Stimulated activated CD4-positive, alpha-beta T cell treated with anti-CD3 and anti-CD28 coated beads, Interleukin-12 subunit alpha, Interleukin-12 subunit beta, amount 100 ng/mL, for 24 hours (primary cell): ENCODE measurements at places on chromosomes 13 and 19.

DNA sequence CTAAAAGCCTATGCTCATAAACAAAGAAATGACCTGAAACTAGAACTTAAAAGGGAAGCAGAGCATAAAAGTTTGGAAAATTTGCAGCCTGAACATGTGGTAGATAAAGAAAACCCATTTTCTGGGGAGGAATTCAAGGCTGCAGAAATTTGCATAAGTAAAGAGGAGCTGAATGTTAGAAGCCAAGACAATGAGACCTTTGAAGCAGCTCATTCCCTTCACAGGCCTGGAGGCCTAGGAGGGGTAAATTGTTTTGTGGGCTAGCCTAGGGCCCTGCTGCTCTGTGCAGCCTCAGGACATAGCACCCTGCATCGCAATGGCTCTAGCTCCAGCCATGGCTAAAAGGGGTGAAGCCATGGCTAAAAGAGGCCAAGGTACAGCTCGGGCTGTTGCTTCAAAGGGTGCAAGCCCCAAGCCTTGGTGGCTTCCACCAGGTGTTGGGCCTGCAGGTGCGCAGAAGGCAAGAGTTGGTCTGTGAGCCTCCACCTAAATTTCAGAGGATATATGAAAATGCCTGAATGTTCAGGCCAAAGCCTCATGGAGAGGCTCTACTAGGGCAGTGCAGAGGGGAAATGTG lies 38.3 kb downstream of the ZIC2 start:
- no peak for DNase-seq

- DNase-seq = no peak
These were observed 36.6 kb upstream of the MEDAG start for GRCh38 chr13:30869491-30869890.

DNA sequence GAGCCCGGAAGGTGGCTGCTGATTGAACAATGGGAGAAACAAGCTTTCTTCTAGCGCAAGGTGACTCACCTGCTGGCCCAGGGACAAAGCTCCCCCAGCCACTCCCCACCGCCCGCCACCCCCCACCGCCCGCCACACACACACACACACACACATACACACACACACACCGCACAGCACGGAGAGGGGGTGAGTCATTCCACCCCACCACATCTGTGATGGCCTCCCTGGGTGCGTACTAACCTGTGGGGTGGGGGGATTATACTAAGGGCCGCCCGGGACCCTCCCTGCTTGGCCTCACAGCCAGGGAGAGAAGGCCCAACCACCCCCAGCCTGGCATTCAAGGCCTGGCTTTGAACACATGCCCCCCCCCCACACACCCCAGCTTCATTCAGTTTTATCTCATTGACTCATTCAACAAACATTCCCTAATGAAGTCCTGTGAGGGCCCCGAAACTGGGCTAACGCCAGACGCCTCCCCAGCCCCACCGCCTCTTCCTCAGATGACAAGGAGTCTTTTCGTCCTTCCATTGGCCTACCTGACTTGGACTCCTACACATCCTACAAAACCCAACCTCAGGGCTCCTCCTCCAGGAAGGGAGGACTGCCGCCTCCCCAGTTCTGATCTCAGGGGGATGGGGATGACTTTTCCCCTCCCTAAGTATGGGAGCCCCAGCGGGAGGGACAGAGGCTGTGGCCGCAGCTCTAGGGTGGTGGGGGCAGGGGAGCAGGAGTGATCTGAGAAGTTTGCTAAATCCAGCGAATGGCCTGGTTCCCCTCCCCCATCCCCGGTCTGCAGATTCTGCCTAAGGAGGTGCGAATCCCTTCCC lies 5.8 kb upstream of the ONECUT3 start:
- DNase-seq = no peak

DNA sequence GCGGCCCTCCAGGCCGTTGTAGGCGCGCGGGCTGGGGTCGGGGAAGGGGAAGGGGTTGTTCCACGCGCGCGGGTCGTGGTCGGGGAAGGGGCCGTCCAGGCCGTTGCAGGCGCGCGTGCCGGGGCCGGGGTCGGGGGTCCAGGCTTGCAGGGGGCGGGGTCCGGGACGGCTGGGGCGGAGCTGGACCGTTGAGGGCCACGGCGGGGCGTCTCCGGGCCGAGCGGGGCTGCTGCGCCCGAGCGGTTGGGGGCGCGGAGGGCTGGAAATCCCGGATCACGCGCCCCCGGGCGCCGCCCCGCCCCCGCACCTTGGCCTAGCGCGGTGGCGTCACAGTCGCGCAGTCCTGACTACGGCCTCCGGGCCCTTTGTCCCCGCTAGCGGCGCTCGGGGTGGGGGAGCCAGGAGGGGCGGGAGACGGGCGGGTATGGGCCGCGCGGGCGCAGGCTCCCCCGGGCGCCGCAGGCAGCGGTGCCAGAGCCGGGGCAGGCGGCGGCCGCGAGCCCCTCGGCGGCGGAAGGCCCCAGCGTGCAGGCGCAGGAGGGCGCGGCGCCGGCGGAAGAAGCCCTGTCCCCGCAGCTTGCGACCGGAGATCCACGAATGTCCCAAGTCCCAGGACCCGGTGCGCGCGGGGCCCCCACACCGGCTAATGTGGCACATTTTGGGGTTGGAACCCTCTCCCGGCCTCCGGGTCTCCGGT lies 665 bp downstream of the GPX4 start:
- no peak for DNase-seq

DNA sequence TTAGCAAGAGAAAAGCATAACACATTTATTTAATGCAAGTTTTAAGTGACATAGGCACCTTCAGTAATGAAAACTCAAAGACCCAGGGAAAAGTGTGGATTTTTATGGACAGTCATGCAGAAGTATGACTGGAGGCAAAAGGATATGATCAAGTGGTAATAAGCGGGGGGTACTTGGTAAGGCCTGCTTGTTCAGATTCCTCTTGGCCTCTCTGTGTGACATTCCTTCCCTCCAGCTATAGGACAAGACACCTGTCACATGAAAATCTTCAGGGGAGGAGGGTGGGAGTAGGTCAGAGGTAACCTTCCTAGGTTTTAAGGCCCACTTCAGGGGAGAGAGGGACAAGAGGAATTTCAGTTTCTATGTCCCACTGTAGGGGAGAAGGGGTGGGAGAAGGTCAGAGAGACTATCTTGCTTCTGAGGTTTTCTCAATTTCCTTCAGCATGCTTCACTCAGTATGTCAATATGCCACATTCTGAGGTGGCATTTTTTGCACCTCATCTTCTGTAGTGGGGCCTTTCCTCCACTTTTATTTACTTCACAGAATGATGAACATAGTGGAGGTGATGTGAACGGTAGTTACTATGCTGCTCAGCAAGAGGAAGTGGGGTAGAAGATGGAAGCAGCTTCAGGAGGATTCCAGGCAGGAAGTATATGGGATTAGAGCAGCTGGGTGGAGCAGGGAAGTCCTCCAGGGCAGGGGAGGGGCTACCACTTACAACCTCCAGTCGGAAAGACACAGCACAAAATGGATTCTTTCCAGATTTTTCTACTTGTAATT lies 73.2 kb upstream of the RFC3 start:
- DNase-seq = no peak

GRCh38 chr13:98445340-98446233 lies 131.3 kb downstream of the STK24 start:
- DNase-seq = peak; percentile 74

GRCh38 chr13:24623149-24623665 lies 57.0 kb upstream of the ATP12A start:
- DNase-seq = no peak

GRCh38 chr19:1734321-1734966 lies 18.9 kb upstream of the ONECUT3 start:
- DNase-seq = no peak

DNA sequence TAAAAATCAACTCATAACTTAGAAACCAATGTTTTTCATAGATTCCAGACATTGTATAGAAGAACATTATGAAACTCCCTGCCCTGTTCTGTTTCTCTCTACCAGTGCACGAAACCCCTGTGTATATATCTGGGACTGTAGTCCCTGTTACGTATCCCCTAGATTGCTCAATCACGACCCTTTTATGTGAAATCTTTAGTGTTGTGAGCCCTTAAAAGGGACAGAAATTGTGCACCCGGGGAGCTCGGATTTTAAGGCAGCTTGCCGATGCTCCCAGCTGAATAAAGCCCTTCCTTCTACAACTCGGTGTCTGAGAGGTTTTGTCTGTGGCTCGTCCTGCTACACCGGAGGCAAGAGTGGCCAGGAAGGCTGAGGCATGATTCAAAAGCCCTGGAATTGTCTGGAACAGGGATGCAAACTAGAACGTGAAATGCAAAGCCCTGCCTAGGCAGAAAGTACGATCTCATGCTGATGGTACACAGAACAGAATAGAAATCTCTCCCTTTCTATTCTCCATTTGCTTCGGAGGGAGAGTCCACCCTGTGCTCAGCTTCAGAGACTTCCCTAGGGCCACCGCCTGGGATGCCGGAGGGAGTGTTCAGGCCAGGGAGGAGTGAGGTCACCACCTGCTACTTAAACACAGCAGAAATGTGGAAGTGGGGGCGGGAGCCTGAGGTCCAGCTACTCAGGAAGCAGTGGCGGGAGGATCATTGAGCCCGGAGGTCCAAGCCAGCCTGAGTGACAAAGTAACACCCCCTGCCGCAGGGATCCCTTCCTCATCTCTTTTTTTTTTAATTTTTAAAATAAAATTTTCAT lies 758 bp upstream of the ZNF888 start:
- DNase-seq = no peak

DNA sequence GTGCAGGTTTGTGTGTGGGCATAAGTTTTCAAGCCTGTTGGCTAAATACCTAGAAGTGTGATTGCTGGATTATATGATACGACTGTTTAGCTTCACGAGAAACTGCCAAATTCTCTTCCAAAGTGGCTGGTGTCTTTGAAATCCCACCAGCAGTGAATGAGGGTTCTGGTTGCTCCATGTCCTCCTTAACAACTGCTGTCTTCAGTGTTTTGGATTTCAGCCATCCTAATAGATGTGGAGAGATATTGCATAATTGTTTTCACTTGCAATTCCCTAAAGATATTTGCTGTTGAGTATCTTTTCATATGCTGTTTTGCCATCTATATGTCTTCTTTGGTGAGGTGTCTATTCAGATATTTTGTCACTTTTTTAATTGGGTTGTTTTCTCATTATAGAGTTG lies 390.5 kb downstream of the ZNF536 start:
- DNase-seq = no peak

GRCh38 chr13:33184112-33184490 lies 101.5 kb downstream of the STARD13 start:
- no peak for DNase-seq

DNA sequence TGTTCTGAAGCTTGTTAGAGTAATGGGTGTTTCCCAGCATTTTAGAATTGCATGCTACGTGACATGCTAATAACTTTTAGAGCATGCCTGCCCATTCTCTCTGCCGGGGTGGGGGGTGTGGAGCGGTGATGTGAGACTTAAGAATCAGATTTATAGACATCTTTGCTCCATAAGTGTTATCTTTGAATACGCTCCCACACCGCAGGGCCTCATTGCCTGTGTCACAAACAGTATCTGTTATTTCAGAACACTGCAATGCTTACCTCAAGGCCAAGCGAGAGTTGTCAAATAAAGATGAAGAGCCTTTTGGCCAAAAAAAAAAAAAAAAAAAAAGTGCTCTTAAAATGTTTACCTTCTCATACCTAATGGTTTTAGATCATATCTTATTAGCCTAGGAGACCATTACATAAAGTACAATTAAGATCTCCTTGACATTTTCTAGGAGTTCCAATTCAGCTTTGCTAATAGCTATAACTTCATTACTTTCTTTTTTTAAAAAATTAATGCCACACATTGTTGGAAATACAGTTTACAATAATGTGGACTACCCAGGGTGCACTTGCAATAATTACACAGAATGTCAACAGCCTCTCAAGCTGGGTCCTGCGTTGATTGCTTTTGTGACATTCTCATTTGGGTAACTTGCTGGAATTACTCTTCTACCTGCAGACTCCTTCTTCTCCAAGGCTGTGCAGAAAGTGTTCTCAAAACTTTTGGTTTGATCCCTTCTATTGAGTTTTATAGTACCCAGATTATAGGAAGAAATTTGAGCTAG lies 525.3 kb downstream of the KLF12 start:
- DNase-seq = no peak

- no peak for DNase-seq
These were observed 140.9 kb downstream of the KCNRG start for GRCh38 chr13:50156140-50156539.

GRCh38 chr13:31105020-31105795 lies 56.5 kb downstream of the HSPH1 start:
- DNase-seq = no peak

GRCh38 chr13:60165391-60166099 lies 1.8 kb upstream of the DIAPH3 start:
- no peak for DNase-seq

GRCh38 chr13:98542568-98543377 lies 34.1 kb downstream of the STK24 start:
- no peak for DNase-seq

GRCh38 chr13:94776956-94777355 lies 64.6 kb upstream of the SOX21 start:
- DNase-seq = no peak

- no peak for DNase-seq
These were observed 12.2 kb downstream of the IGLON5 start for GRCh38 chr19:51323481-51324166.

GRCh38 chr13:44407379-44407778 lies 33.8 kb downstream of the SERP2 start:
- no peak for DNase-seq

DNA sequence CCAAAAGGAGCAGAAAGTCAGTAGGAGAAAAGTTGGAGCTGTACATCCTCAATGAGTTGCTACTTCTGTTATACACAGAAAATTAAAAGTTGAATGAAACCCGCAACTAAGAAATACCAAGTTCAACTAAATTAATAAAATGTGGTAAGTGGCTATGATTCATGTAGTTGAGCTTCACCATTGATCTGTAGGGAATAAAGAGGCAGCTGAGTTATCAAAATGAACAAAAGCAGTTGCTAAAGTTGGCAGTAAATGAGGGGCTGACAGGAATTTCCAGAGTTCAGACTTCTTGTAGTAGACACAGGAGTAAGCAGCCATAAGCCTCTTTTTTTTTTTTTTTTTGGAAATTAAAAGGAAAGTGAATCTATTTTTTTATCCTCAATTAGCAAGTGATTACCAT lies 234.6 kb downstream of the POSTN start:
- DNase-seq = no peak

DNA sequence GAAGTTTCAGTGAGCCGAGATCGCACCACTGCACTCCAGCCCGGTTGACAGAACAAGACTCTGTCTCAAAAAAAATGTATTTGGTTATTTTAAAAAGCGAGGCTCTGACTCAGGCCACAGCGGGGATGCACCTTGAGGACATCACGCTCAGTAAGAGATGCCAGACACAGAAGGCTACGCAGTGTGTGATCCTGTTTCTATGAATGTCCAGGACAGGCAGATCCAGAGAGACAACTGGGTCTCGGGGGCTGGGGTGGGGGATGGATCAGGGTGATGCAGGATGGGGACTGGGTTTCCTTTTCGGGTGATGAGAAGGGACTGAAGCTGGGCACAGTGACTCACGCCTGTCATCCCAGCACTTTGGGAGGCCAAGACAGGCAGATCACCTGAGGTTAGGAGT lies 5.4 kb downstream of the MED16 start:
- DNase-seq = no peak
